ENCODE measurements at places on chromosomes 13 and 19. TPM values are rescaled to one million over a fixed set of nuclear protein-coding genes. Genes with fewer than 3 reads are reported as not detected.

GRCh38 chr19:45901912-45902650, at the start of gene MYPOP:
Gene MYPOP, minus strand, starts transcription at chr19:45902613. Its CDS starts 840 bp downstream, at chr19:45901773.
- H3K4me1 ChIP-seq: peaks cover 5% of the 10 kb centered on the region
- H3K4me3 ChIP-seq: peak within 1 kb of the TSS; percentile 86
- no peak for DNase-seq
- H3K27ac ChIP-seq: peak within 1 kb of the TSS; percentile 86
- peaks cover 22% of the 10 kb centered on the region for H3K36me3 ChIP-seq

- DNase-seq: no peak
- no peak overlapping the region for H3K27ac ChIP-seq
- peaks cover 7% of the 10 kb centered on the region for H3K36me3 ChIP-seq
Measured at GRCh38 chr13:33006638-33007037, 9.6 kb upstream of the KL start.

DNA sequence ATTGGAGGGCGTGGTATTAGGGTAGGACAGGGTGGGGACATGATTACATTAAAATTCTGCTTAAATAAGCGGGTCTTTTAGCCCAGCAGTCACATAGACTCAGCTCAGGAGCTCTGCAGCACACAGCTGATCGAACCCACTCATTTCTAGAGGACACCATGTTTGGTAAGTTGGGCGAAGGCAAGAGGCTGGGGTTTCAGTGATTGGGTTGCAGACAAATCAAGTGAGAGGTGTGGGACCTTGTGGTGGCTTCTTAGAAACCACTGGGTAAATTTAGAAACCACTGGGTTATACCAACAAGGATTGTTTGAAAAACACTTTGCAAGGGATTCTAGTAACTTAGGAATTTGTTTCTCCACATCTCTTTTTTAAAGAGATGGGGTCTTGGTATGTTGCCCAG, at the start of gene LEUTX:
TSS of gene LEUTX (plus strand) at position 92 of the 400 bp plus-strand sequence. CDS start at position 159, 67 bp downstream.
- H3K4me1 ChIP-seq: no peaks in the 10 kb centered on the region
- no peaks in the 10 kb centered on the region for H3K36me3 ChIP-seq
- H3K4me3 ChIP-seq: no peak within 1 kb of the TSS

The SYNE4 gene
- 17.0 TPM for total RNA-seq

- no peak overlapping the region for H3K27ac ChIP-seq
- DNase-seq: no peak
- peaks cover 5% of the 10 kb centered on the region for H3K4me1 ChIP-seq
- no peaks in the 10 kb centered on the region for H3K27me3 ChIP-seq
Measured at GRCh38 chr13:64446372-64446771, 2783.8 kb downstream of the PCDH9 start.

GRCh38 chr13:101157261-101157660, 259.0 kb downstream of the NALCN start:
- H3K27me3 ChIP-seq: peaks cover 33% of the 10 kb centered on the region
- no peak overlapping the region for H3K4me3 ChIP-seq
- no peaks in the 10 kb centered on the region for H3K36me3 ChIP-seq
- H3K4me1 ChIP-seq: no peaks in the 10 kb centered on the region

The GSX1 gene
- not detected for total RNA-seq

The RNF17 gene
- total RNA-seq: not detected

The GGACT gene
- total RNA-seq: 6.6 TPM

The TMPRSS9 gene
- 0.84 TPM for total RNA-seq

The SBSN gene
- 0.47 TPM for total RNA-seq

DNA sequence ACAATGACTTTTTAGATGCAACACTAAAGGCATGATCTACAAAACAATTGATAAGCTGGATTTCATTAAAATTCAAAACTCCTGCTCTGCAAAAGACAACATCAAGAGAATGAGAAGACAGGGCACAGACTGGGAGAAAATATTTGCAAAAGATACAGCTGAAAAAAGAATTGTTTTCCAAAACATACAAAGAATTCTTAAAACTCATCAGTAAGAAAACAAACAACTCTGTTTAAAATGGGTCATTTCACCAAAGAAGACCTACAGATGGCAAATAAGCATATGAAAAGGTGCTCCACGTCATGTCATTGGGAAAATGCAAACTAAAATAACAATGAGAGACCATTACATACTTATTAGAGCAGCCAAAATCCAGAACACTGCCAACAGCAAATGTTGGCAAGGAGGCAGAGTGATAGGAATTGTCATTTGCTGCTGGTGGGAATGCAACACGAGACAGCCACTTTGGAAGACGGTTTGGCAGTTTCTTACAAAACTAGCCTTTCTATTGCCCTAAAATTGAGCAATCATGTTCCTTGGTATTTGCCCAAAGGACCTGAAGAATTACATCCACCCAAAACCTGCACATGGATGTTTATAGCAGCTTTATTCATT, 39.2 kb downstream of the FLT1 start:
- H3K27ac ChIP-seq: no peak overlapping the region
- peaks cover 13% of the 10 kb centered on the region for H3K27me3 ChIP-seq
- no peaks in the 10 kb centered on the region for H3K36me3 ChIP-seq
- no peak overlapping the region for H3K4me3 ChIP-seq
- DNase-seq: no peak

- no peak for DNase-seq
- no peak overlapping the region for H3K27ac ChIP-seq
- no peaks in the 10 kb centered on the region for H3K27me3 ChIP-seq
- peaks cover 24% of the 10 kb centered on the region for H3K4me1 ChIP-seq
Measured at GRCh38 chr13:42151781-42152180, 103.3 kb downstream of the DGKH start.
